LHCN-M2 (cell line): ENCODE measurements at places on chromosomes 3 and 15. TPM values are rescaled to one million over a fixed set of nuclear protein-coding genes. Genes with fewer than 3 reads are reported as not detected.

ADGRG7 gene
- not detected in 2 replicates for total RNA-seq

GABRB3 gene
- total RNA-seq: not detected in 2 replicates

PRR20G gene
- not detected in 2 replicates for total RNA-seq

- DNase-seq: no peak
These were observed 157.5 kb downstream of the NUP210 start for GRCh38 chr3:13262493-13263211.

GOLGA6L7 gene
- total RNA-seq: not detected in 2 replicates
